ENCODE measurements at places on chromosomes 12 and 14.

DNA sequence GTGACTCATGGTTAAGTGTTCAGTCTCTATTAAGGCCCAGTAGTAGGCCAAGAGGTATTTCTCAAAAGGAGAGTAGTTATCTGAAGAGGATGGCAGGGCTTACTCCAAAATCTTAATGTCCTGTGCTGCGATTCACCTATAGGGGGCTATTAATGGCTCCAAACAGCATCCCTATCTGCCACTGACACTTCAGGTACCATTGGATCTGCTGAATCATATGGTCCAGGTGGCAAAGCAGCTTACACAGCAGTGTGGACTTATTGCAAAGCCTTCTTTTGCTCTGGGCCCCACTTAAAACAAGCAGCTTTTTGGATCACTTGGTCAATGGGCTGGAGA, 60.8 kb upstream of the ATP2B1 start:
- no peak for DNase-seq
- H3K36me3 ChIP-seq, result no peaks in the 10 kb centered on the region
- no peak overlapping the region for H3K4me3 ChIP-seq
- H3K4me1 ChIP-seq, result peaks cover 11% of the 10 kb centered on the region
- H3K27me3 ChIP-seq, result peaks cover 3% of the 10 kb centered on the region

DNA sequence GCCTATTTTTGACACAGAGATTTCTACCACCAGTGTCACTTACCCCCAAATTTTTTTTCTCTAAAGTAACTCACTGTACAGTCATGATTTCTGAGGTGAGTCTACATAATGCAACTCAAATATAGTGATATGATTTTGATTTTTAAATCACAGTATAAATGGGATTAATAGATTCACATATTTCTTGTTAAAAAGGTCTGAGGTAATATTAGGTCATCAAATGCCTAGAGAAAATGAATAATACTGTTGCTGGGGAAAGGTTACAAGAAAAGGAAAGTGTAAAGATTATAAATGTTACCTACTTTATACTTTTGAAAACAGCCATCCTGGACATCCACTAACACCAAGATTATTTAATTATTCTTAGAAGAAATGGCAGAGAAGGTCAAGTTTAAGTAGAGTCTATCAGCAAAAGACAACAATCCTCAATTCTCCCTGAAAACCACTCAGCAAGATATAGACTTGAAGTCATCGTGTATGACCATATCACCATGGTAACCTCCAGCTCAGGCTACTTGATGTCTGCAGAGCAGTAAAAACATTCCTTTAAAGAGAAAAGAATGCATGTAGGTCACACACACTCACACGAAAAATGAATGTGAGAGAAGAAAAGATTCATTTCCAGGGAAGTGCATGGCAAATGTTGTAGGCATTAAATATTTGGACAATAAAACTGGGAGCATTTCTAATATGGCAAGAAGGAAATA, 58.7 kb downstream of the CCDC59 start:
- H3K36me3 ChIP-seq, result no peaks in the 10 kb centered on the region
- no peak overlapping the region for H3K27ac ChIP-seq
- no peaks in the 10 kb centered on the region for H3K27me3 ChIP-seq
- no peak overlapping the region for H3K4me3 ChIP-seq

DNA sequence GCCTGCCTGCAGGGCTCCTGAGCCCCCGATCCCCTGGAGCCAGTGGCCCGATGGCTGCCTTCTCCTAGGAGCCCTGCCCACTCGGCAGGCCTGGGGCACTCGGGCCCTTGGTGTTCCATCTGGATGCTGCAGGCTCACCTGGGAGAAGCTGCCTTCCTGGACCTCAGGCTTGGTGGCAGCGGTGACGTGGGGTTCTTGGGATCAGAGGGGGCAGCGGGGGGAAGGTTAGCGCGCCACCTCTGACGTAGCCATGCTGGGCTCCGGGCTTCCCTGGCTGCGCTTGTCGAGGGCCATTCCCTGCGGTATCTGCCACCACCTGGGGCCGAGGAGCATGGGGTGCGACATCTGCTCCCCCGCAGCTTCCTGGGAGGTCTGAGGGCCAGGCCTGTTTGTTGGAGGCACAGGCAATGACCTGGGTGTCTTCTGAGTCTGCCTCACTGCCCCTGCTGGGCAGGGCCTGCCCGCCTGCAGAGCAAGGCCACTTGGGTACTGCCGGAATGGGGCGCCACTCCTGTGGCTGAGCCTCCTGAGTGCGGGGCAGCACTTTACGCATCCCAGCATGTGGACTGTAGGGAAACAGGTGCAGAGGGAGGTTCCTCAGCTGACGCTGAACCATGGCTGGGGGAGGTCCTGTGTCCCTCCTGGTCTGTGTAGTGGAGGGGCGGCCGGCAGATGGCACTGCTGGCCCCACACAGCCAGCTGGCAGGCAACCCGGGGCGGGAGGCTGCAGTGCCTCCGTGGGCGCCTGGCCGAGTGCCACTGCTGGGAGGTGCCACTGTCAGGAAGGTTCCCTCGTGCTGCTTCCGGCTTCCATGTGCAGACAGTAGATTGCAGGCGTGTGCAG, 20.3 kb downstream of the MTA1 start:
- no peak overlapping the region for H3K4me3 ChIP-seq
- H3K27ac ChIP-seq, result no peak overlapping the region
- H3K4me1 ChIP-seq, result peaks cover 2% of the 10 kb centered on the region
- no peak for DNase-seq
- H3K27me3 ChIP-seq, result no peaks in the 10 kb centered on the region

DNA sequence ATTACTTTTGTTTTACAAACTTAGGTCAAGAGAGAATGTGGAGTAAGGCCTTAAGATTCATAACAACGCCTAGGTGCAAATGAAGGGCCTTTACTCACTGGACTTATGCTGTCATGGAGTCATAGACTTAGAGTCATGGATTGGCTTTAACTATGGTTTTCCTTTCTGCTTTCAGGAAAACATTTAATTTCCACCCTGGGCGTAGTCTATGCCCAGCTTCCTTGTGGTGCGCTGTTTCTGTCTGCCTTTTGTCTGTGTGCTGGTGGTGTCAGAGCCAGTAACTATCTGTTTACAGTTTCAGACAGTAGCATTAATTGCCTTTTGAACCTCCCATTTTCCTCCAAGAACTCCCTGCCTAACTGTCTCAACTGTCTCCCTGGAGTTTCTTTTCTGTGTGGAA, 31.8 kb upstream of the COX6A1 start:
- no peak overlapping the region for H3K27ac ChIP-seq
- no peak overlapping the region for H3K4me3 ChIP-seq
- no peak for DNase-seq
- H3K27me3 ChIP-seq, result peaks cover 6% of the 10 kb centered on the region
- peaks cover 2% of the 10 kb centered on the region for H3K4me1 ChIP-seq

DNA sequence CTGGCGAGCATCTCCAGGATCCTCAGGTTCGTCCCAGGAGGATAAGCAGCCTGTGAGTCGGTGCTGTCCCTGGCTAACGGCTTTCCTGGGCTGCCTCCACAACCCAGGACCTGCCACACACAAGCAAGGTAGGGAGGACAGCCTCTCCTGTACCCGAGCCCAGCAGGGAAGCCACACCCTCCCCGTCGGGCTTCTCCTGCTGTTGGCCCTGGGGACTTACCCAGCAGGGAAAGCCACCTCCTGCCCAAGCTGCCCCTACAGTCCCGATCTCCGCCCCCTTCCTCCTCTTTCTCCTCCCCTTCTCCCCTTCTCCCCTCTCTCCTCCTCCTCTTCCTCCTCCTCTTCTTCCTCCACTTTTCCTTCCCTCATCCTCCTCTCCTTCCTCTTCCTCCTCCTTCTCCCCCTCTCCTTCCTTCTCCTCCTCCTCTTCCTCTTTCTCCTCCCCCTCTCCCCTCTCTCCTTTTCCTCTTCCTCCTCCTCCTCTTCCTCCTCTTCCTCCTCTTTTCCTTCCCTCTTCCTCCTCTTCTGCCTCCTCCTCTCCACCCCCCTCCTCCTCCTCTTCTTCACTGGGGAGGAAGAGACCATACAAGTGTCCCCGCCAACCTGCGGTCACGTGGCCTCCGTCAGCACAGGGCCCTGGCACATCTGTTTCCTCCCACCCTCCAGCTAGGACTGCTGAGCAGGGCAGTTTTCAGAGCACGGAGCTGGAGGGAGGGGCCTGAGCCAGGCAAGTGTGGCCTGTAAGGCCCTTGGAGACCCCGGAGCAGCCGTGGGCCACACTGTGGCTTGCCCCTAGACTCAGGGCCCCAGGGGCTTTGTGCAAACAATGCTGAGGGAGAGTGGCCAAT, 17.3 kb upstream of the RFLNA start:
- no peak overlapping the region for H3K27ac ChIP-seq
- no peak for DNase-seq
- H3K4me3 ChIP-seq, result no peak overlapping the region
- no peaks in the 10 kb centered on the region for H3K36me3 ChIP-seq

DNA sequence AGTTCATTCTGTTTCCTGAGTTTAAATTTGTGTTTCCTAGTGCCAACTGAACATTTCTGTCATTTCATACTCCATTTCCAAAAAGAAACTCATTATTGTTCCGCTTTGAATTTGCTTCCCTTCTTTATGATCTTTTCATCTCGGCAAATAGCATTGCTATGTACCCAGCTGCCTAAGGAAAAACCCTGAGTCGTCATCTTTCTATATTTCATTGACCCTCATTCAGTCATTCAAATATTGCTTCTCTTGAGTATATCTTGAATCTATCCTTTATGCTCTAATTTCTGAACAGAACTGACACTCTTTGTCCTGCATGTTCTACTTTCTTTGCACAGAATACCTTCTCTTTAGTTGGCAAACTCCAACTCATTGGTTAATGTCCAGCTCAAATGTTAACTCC, 35.9 kb downstream of the ADIPOR2 start:
- DNase-seq, result no peak
- no peaks in the 10 kb centered on the region for H3K27me3 ChIP-seq
- no peak overlapping the region for H3K4me3 ChIP-seq
- no peak overlapping the region for H3K27ac ChIP-seq
- peaks cover 40% of the 10 kb centered on the region for H3K36me3 ChIP-seq
- H3K4me1 ChIP-seq, result peaks cover 11% of the 10 kb centered on the region

- H3K4me1 ChIP-seq, result no peaks in the 10 kb centered on the region
- no peak overlapping the region for H3K4me3 ChIP-seq
- no peaks in the 10 kb centered on the region for H3K27me3 ChIP-seq
Measured at GRCh38 chr14:85165094-85165493, 364.9 kb upstream of the FLRT2 start.

Data from activated CD4-positive, alpha-beta T cell treated with anti-CD3 and anti-CD28 coated beads, Interleukin-2, amount 10 ng/mL, durations not matched to agents 24 days and 14 days (primary cell).